ENCODE measurements at places on chromosomes 1 and 21.

GRCh38 chr1:147627435-147628110 is 42.8 kb downstream of the ACP6 start:
- DNase-seq: peak; percentile 73

GRCh38 chr1:93483200-93483599 is 35.3 kb downstream of the FNBP1L start:
- no peak for DNase-seq

DNA sequence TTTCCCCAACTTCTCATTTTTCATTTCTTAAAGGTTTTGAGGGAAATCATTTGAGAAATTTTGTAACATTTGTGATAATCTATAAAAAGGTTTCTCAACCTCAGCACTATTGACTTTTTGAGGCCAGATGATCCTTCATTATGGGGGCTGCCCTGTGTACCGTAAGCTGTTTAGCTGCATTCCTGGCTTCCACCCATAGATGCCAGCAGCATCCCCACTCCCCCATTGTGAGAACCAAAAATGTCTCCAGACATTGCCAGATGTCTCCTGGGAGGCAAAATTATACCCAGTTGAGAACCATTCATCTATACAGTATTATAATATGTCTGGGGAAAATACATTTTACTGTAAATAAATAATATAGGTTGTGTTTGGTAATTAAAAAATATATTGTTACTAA is 146.0 kb downstream of the PBX1 start:
- DNase-seq: no peak

DNA sequence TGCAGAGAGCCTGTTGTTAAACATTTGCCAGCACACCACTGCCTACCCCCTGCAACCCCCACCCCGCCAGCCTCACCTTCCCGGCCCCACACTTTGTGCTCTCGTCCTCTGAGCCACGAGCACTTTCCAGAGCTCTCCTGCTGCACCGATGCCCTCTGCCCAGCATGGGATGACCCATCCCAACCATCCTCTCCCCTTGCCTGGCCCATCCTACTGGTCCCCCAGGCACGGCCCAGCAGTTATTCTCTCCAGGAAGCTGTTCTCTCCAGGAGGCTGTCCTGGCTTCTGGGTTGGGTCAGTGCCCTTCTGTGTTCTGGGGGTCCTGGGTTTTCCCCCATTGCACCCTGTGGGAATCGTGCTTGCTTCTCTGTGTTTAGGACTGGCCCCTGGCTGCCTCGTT is 60.1 kb upstream of the ABCG1 start:
- DNase-seq: no peak

DNA sequence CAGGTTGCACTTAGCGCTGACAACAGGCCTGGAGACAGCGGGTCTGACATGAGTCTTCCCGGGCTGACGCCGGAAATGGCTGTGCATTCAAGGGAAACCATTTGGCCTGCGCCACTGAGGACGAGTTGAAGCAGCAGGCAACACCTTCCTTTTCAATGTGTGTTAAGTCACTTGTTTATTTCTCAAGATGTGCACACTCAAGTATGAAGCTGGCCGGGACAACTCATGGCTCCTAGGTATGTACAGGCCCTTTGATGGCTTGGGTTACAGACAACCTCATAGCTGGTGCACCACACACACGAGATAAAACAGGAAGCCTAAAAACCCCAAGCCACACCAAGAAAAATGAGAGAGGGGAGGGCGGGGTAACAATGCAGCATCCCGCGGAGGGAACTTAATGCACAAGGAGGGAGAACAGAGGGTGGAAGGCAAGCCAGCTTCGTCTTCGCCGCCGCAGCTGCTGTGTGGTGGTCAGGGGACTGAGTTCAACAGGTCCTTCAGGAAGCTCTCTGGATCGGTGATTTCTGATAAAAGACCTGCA is 118.0 kb upstream of the IFFO2 start:
- no peak for DNase-seq

DNA sequence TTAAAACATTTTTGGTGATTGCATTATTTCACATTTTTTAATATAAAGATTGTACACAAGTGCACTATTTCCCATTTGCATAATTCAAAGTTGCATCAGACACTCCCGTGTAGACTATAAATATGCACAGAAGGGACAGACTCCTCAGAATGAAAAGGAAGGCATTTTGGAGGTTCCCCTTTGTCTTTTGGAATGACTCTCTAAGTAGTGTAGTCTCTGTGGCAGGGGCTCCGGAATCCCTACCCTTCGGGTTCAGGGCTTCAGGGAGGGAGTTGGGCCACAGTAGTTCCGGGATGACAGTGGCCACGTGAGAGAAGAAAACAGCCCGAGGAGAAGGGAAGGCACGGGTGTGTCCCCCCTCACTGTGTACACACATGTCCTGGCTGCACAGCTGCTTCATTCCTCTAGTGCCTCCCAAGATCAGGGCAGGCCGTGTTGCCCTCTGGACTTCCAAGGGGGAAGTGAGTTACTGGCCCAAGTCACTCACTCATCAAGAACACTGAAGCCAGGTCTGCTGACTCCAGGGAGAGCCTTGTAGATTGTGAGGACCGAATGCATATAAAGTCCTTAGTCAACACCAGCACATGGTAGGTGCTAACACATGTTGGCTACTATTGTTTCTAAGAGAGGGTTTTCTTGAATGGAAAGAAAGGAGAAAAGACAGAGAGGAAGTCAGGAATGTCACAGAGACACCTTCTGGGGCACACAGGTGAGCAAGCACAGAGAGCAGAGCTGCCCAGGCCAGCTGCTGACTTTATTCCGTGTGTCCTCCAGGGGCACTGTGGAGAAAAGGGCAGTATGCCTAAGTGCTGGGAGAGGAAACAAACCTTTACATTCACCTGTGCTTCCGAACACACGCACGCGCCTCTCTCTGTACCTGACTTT is 39.8 kb downstream of the LHX4 start:
- no peak for DNase-seq

DNA sequence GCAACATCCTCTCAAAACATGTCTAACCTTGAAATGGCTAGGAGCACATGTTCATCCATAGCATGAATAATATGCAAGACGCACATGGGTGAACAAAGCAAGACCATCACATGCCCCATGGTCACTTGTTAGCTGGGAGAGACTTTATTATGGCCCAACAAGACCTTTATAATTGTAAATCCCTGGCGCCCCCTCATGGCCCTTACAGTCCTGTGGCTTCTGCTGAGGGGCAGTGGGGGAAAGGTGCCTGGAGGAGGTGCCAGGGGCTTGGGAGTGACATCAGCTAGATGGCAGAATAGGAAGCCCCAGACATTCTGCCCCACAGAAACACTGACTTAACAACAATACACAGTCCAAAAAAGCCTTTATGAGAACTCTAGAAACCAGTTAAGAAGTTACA is 51.7 kb downstream of the CSMD2 start:
- no peak for DNase-seq

Measured in GM20000 (cell line).